Omental fat pad (tissue), 4 donors: ENCODE measurements at places on chromosomes 2 and 18. TPM values are rescaled to one million over a fixed set of nuclear protein-coding genes. Genes with fewer than 3 reads are reported as not detected.

HS6ST1 gene
- 28.9 TPM for total RNA-seq

- no peak for DNase-seq
Observed at GRCh38 chr2:88738271-88738670, 46.8 kb downstream of the RPIA start.

- DNase-seq = no peak
Observed at GRCh38 chr18:47531717-47532116, 280.3 kb upstream of the SKOR2 start.

DNA sequence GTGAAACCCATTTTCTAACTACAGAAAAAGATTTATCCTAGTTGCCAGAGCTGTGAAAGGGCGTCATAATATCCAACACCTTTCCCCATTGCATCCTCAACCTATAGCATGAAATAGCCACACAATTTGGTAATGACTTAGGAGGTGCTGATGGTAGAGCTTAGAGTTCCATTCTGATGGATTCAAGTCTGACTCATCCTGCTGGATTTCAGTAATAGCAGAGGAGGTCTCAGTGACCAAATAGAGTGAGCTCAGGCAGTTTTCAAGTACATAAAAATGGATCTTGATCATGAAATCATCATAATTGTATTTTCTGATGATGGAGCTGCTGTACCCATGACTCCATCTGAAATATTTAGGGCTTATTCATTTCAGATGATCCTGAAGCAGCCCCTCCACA, 270.7 kb upstream of the KLHL29 start:
- DNase-seq = no peak

DNA sequence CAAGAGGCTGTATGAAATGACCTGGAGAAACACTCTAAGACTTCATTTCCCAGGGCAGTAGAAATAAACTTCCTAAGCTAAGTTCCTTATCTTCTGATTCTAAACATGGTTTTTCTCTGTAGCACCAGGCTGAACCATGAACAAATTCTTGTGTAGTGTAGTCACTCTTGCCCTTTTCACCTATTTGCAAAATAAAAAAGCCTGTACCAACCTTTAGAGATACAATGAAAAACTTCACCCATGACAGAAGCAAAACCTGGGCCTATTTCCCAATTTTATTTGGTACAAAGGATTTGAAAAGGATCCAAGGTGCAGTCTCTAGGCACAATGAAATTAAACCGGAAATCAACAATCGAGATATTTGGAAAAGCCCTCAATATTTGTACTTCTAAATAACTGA, 43.6 kb downstream of the POLR1A start:
- DNase-seq = no peak
